ENCODE measurements at places on chromosomes 11 and 22. TPM values are rescaled to one million over a fixed set of nuclear protein-coding genes. Genes with fewer than 3 reads are reported as not detected.

CHST1 gene
- 0.37 TPM for total RNA-seq

MMP8 gene
- under 0.01 TPM for total RNA-seq

APOL5 gene
- total RNA-seq = not detected

CDC42BPG gene
- under 0.01 TPM for total RNA-seq

KCNJ4 gene
- total RNA-seq = not detected

OR51E2 gene
- total RNA-seq = not detected

OLFML1 gene
- total RNA-seq = 3.1 TPM

DCHS1 gene
- total RNA-seq = 5.2 TPM

PDE2A gene
- 0.18 TPM for total RNA-seq

CARD18 gene
- not detected for total RNA-seq

ZNF280B gene
- total RNA-seq = 0.46 TPM

ALDH3B2 gene
- not detected for total RNA-seq

PRODH gene
- 0.18 TPM for total RNA-seq

NLRP14 gene
- 0.09 TPM for total RNA-seq

HBB gene
- total RNA-seq = not detected

APOL4 gene
- total RNA-seq = 2.3 TPM

FOLR3 gene
- 0.14 TPM for total RNA-seq

ABCG4 gene
- 0.14 TPM for total RNA-seq

RIC3 gene
- total RNA-seq = not detected

MRGPRF gene
- 29.9 TPM for total RNA-seq

TBC1D22A gene
- 14.8 TPM for total RNA-seq

USP2 gene
- total RNA-seq = 0.09 TPM

AGBL2 gene
- 0.83 TPM for total RNA-seq

SCARF2 gene
- 18.8 TPM for total RNA-seq

CCDC15 gene
- 0.65 TPM for total RNA-seq

MMP27 gene
- total RNA-seq = not detected

RASGRP2 gene
- 0.71 TPM for total RNA-seq

KRTAP5-10 gene
- total RNA-seq = not detected

GUCY1A2 gene
- total RNA-seq = 0.28 TPM

TMEM191B gene
- total RNA-seq = 0.65 TPM

CRYBB1 gene
- not detected for total RNA-seq

IL17REL gene
- total RNA-seq = not detected

FGF3 gene
- total RNA-seq = not detected

MAJIN gene
- not detected for total RNA-seq

MEI1 gene
- 0.46 TPM for total RNA-seq

CLCF1 gene
- total RNA-seq = 3.4 TPM

MLC1 gene
- 0.65 TPM for total RNA-seq

LRRN4CL gene
- 11.7 TPM for total RNA-seq

CCDC188 gene
- total RNA-seq = 1.3 TPM

OR8D1 gene
- not detected for total RNA-seq

SHANK2 gene
- total RNA-seq = 3.6 TPM

SLC37A2 gene
- 0.18 TPM for total RNA-seq

NAALAD2 gene
- 0.14 TPM for total RNA-seq

APOL2 gene
- 46.2 TPM for total RNA-seq

MACROD1 gene
- 17.7 TPM for total RNA-seq
